ENCODE measurements at places on chromosomes 12 and 14. TPM values are rescaled to one million over a fixed set of nuclear protein-coding genes. Genes with fewer than 3 reads are reported as not detected.

The NT5DC3 gene
- 11.0 TPM for total RNA-seq

The OTOGL gene
- not detected for total RNA-seq

The PLBD2 gene
- 34.4 TPM for total RNA-seq

The ZNF384 gene
- 66.0 TPM for total RNA-seq

The KCNH3 gene
- 1.5 TPM for total RNA-seq

The OR6J1 gene
- total RNA-seq: not detected

The MMAB gene
- total RNA-seq: 25.3 TPM

The NKX2-8 gene
- total RNA-seq: 4.1 TPM

The PLEKHG7 gene
- not detected for total RNA-seq

The PSMC1 gene
- 216 TPM for total RNA-seq

The LTBP2 gene
- total RNA-seq: 8.3 TPM

The STRAP gene
- total RNA-seq: 188 TPM

The SNW1 gene
- 63.8 TPM for total RNA-seq

The MOK gene
- 25.5 TPM for total RNA-seq

The VDR gene
- 3.2 TPM for total RNA-seq

The FGF6 gene
- not detected for total RNA-seq

The MRPL52 gene
- 223 TPM for total RNA-seq

The GALNT16 gene
- total RNA-seq: 3.7 TPM

The FOXM1 gene
- total RNA-seq: 87.7 TPM

The PIWIL1 gene
- total RNA-seq: not detected

The FAM161B gene
- 1.3 TPM for total RNA-seq

The MYH6 gene
- 0.02 TPM for total RNA-seq

The DACT1 gene
- 0.42 TPM for total RNA-seq

The SYT10 gene
- not detected for total RNA-seq

The NTS gene
- 69.3 TPM for total RNA-seq

The ISCA2 gene
- total RNA-seq: 38.7 TPM

The SLCO1B1 gene
- total RNA-seq: 0.26 TPM

The SERPINA1 gene
- total RNA-seq: 0.72 TPM

The ALDH1L2 gene
- total RNA-seq: 3.7 TPM

The OR4E2 gene
- total RNA-seq: not detected

The DENR gene
- 60.5 TPM for total RNA-seq

The PKP2 gene
- 3.6 TPM for total RNA-seq

The IL31 gene
- total RNA-seq: not detected

The GALNT9 gene
- 6.4 TPM for total RNA-seq

The DLGAP5 gene
- total RNA-seq: 33.1 TPM

The GRIP1 gene
- total RNA-seq: 2.0 TPM

The CLEC2B gene
- total RNA-seq: 1.5 TPM

The KLRC2 gene
- total RNA-seq: 1.6 TPM

The TARBP2 gene
- 62.1 TPM for total RNA-seq

The EPYC gene
- not detected for total RNA-seq

The CLEC6A gene
- not detected for total RNA-seq

The TAS2R10 gene
- total RNA-seq: not detected

The ABCD2 gene
- not detected for total RNA-seq

The FOXG1 gene
- 0.12 TPM for total RNA-seq

The IFT43 gene
- 38.8 TPM for total RNA-seq

The PPP1R36 gene
- total RNA-seq: not detected

The CATSPERB gene
- total RNA-seq: not detected

The NR4A1 gene
- total RNA-seq: 23.2 TPM

The GMFB gene
- total RNA-seq: 87.3 TPM

The SMIM41 gene
- not detected for total RNA-seq

The LPAR5 gene
- total RNA-seq: 0.85 TPM

The KRT71 gene
- not detected for total RNA-seq

The ATXN3 gene
- total RNA-seq: 28.5 TPM

The GPR84 gene
- total RNA-seq: not detected

The MED13L gene
- total RNA-seq: 31.7 TPM

The WDHD1 gene
- 17.0 TPM for total RNA-seq

The LGR5 gene
- total RNA-seq: not detected

The C12orf54 gene
- not detected for total RNA-seq

All from A549 treated with ZK216348 at 1 μM for 4 hours (cell line).